ENCODE measurements at places on chromosomes 16 and 17.

DNA sequence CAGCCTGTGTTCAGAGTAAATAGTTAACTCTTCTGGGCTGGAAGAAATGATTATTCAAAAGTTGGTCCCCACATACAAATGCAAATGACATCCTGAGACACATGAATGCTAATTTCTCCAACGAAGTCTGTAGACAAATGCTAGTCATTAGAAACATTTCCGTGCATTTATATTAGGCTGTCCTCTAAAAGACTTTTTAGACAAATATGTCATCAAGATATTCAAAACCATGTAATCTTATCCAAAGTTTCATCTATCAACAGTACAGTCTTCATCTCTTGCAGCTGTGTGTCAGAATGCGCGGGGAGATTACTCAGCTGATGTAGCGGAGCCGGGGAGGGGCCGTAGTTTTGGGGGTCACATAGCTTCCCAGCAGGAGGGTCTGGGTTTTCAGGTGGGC is 33.8 kb upstream of the MAF start:
- DNase-seq: no peak

DNA sequence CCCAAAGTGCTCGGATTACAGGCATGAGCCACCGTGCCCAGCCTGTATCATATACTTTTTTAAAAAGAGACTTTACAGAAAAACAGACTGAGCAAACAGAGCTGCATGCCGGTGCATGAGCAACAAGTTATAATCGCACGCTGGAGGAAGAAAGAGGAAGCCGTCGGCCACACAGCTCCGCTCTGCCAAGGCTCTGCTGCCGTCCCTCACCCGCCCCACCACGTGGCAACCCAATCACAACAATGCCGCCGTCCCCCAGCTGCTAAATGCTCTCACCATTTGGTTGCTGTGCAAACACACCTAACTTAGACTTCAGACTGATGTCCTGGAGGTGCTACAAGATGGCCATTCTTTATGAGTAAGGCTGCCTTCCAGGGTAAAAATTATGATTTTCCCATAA is 83.5 kb downstream of the ADCY9 start:
- no peak for DNase-seq

GRCh38 chr17:8391711-8392110 is 5.9 kb downstream of the RNF222 start:
- peak; percentile 81 for DNase-seq

DNA sequence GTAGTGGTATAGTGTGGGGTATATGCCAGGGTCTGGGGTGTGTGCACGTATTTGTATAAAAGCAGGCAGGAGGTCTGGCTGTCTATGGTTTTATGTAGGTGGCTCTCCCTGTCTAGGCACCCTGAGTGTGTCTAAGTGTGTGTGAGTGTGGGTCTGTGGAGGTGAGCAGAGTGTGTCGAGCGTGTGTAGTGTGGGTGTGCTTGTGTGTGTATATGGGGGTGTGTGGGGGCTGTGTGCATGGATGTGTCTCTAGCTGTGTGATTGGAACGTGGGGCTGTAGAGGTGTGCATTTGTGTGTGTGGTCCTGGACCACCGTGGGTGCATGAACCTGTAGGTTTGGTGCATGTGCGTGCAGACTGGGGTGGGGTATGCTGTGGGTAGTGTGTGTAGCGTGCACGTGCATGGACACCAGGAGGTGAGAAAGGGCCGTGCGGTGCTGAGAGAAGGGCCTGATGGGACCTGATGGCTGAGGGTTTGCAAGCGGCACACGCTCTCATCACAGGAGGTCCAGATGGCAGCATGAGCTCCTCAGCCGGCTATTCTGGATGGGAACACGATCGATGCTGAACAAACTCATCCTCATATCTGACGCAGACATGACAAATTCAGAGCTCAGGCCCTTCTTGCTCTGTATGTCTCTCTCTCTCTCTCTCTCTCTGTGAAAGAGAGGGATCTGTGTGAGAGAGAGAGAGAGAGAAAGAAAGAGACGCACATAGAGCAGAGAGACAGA is 27.7 kb downstream of the SPACA3 start:
- no peak for DNase-seq

DNA sequence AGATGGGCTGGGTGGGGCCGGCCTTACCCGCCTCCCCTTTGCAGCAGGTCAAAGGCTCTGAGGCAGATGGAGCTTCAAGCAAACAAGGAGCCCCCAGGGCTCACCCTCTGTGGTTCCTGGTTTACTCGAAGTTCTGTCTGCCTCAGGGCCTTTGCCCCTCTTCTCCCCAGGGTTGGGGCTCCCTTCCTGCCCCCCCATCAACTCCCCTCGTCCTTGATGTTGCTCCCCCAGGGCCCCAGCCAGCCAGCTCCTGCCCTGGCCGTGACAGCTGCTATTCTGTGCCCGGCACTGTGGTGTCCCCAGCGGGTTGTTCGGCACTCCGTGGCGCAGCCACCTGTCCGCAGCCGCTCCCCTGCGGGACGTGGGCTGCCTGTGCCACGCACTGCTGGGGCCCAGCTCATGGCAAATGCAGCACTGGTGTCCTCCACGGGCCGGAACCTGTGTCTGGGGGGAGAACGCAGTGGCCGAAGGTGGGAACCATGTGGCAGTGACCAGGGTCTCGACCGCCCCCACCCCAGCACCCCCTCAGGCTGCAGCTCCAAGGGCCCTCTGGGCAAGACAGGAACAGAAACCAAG is 4.3 kb upstream of the METRN start:
- DNase-seq: no peak

DNA sequence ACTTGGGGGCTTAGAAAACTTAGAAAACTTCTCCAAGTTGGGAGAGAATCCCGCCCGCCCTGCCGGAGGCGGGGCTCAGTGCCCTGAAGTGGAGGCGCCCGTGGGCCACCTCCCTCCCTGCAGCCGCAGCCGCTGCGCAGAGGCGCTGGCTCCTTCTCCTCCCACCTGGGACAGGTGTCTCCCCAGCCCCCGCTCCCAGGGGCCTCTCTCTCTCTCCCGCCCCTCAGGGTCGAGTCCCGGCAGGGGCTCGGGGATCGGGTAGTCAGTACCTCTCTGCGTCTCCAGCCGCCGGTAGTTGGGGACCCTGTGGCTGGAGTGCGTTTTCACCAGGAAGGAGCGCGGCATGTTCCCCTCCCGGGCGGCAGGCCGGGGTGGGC is 257 bp downstream of the SNAI3 start:
- DNase-seq: no peak

DNA sequence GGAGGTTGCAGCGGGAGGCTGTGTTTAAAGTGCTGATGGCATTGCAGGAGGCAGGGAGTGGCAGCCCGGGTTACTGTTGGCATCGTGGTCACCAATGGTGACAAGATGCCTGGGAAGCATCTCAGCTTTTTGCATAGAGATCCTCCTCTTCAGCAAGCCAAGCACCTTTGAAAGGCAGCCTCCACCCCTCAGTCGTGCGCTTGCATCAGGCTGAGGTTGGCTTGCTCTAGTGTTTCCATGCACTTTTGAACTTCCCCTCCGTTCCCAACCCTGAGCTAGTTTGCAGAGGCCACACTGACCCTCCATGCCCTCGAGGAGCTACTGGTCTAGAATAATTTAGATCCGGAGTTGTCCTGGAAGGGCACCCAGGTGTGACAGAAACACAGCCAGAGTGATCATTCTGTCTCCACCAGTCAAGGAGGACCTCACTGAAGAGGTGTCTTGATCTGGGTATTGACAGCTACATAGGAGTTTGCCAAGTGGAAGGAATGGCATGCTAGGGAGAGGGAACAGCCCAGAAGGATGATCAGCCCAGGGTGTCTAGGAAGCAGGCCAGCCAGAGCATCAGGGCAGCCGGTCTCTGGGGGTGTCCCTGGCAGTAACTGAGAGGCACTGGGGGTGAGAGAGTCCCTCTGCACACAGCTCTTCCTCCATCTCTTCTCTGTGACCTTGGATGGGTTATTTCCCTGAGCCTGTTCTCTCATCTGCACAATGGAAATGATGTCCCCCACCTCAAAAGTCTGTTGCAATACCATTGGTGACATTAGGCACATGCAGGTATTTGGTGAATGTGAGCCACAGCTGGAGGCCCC is 7.7 kb downstream of the BEAN1 start:
- no peak for DNase-seq

DNA sequence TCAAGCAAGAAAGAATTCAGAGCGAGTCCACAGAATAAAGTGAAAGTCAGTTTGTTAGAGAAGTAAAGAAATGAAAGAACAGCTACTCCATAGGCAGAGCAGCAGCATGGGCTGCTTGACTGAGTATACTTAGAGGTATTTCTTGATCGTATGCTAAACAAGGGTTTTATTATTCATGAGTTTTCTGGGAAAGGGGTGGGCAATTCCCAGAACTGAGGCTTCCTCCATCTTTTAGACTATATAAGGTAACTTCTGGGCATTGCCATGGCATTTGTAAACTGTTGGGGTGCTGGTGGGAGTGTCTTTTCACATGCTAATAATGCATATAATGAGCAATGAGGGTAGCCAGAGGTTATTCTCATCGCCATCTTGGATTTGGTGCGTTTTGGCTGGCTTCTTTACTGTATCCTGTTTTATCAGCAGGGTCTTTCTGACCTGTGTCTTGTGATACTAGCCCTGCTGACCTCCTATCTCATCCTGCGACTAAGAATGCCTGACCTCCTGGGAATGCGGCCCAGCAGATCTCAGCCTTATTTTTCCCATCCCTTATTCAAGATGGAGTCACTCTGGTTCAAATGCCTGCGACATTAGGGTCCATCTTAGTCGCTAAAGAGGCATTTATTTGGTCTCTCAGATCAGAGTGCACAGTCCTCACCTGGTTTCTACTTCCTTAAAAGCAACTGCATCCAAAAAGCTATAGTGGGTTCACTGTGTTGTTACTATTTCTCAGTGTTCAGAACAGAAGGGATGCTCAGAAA is 100.6 kb upstream of the CACNG5 start:
- DNase-seq: no peak

- DNase-seq: no peak
Observed at GRCh38 chr17:36837195-36837938, 99.9 kb upstream of the LHX1 start.

DNA sequence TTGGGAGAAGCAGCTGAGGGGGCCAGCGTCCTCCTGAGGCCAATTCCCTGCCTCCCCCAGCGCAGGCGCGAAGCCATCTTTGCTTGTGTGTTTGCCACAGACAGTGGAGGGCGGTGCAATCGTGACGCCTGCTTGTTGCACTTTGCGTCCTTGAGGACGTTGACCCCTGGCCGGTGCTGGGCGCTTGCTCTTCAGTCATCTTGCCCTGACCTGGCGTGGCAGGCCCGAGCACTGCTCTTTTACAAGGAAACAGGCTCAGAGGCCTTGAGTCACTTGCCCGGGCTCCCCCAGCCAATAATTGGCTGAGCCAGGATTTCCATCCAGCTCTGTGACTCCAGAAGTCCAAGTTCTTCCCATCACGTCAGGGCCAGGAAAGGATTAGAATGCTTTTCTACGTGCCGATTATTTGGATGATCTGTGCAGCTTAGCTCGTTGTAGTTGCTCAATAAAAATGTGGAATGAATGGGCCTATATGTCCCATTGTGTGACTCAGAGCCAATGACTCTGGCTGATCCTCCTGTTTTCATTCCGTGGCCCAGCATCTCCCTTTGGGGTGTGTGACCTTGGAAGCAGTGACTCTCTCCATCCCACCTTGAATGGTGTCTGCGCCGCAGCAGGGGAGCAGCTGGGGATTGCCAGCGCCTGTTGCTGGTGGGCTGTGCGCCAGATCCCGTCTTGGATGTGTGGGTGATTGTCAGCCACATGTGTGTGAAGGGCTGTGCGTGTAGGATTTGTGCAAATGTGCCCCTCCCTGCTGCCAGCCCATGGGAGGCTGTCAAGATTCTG is 214.1 kb downstream of the SEC14L1 start:
- peak; percentile 97 for DNase-seq

GRCh38 chr16:50821586-50821985 is 79.7 kb downstream of the CYLD start:
- peak; percentile 9 for DNase-seq

- no peak for DNase-seq
Observed at GRCh38 chr17:44673893-44674292, 15.7 kb downstream of the CCDC43 start.

DNA sequence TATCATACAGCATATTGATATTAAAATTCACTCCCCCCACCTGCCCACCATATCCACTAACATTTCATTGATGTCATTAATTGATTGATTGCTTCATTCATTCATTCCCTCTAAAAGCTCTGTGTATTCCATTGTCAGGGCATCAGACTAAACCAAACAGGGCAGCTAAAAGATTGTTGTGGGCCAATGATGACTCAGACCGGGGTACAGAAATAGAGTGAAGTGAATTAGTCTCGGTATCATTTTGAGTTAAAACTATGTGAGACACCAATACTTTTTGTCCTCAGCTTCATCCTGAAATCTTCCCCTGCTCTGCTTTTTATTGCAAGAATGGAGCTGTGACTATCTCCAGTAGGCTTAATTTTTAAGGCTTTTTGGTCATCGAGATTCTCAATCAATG is 868.3 kb downstream of the CDH11 start:
- no peak for DNase-seq

GRCh38 chr16:47008612-47009011 is 35.1 kb upstream of the DNAJA2 start:
- no peak for DNase-seq

GRCh38 chr17:63533433-63534077 is 10.4 kb downstream of the KCNH6 start:
- no peak for DNase-seq

DNA sequence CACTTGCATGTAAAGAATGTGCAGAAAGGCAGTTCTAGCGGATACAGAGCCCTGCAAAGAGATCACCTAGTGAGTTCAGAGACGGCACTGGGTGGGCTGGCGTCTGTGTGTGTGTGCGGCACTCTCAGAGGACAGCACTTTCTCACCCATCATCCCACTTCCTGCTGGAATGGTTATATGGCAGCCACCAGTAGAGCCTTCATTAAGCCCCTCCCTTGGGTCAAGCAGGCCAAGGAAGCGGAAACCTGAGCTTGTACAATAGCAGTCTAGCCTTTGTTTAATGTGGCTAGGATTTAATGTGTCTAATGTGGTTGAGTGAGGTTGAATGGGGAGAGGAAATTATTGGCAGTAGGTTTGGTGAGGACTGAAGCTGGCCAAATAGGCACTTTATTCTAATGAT is 88.3 kb upstream of the ELAC2 start:
- DNase-seq: no peak

GRCh38 chr16:50879873-50880695 is 138.2 kb downstream of the CYLD start:
- DNase-seq: no peak

DNA sequence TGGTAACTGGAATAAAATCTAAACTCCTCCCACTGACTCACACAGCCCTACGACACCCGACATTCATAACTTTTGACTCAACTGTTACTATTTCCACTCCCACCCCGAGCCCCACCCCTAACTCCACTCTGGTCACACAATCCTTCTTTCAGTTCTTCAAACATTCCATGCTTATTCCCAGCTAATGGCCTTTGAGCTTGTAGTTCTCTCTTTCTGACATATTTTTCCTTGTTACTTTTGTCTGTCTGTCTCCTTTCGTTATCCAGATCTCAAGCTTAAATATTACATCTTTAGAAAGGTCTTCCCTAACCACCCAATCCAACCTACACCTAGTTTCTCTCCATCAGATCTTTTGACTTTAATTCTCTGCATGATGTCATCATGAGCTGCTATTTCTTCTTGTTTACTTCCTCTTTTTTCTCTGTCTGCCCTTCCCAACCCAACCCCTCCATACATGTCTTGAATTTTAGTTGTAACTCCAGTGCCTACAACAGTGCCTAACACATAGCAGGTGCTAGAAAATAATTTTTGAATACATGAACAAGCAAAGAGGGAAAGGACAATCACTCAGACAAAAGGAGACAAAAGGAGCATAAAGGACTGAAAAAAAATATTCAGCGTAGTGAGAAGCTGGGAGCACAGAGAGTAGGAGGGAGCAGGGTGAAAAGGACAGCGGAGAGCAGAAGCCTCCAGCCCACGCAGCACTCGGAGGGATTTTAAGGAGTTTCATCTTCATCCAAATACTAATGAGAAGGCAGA is 65.2 kb upstream of the SMIM36 start:
- peak; percentile 73 for DNase-seq

- peak; percentile 26 for DNase-seq
Observed at GRCh38 chr16:1163567-1164055, 10.7 kb downstream of the CACNA1H start.

Measured in EL (cell line).